IMR-90 (cell line): ENCODE measurements at places on chromosomes 1 and 21. TPM values are rescaled to one million over a fixed set of nuclear protein-coding genes. Genes with fewer than 3 reads are reported as not detected.

GRCh38 chr1:156390469-156391365, 21.7 kb downstream of the RHBG start:
- no peak for DNase-seq

DNA sequence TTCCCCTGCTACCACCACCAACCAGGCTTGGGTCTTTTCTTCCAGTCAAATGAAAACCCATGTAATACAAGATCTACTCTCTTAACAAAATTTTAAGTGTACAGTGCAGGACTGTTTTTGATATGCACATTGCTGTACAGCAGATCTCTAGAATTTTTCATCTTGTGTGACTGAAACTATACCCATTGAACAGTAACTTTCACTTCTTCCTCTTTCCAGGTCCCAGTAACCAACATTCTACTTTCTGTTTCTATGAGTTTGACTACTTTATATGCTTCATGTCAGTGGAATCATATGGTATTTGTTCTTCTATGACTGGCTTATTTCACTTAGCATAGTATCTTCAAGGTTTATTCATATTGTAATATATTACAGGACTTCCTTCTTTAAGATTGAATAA, 45.3 kb upstream of the PLPPR4 start:
- no peak for DNase-seq

DNA sequence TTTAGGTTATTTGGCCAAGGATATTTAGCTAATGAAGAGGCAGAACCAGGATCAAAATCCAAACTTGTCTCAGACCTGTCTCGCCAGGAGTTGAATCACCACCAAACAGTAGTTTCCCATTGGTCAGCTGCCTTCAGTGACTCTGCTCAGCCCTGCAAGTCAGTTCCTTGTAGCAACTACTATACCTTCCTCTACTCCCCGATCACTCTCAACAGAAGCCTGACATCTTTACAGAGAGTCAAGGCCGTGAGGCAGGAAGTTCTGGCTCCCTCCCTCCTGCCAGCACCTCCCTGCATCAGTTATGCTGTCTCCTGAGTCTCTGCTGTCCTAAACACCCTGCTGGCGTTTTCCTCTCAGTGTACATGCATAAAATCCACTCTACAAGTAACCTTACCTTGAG, 13.2 kb downstream of the PSMD4 start:
- peak; percentile 13 for DNase-seq

SELP gene
- total RNA-seq, result not detected in 2 replicates

UTS2 gene
- not detected in 2 replicates for total RNA-seq

OR2T33 gene
- not detected in 2 replicates for total RNA-seq

SSX2IP gene
- 13.4 and 22.8 TPM in 2 replicates for total RNA-seq

TMPRSS3 gene
- not detected in 2 replicates for total RNA-seq

- no peak for DNase-seq
Observed at GRCh38 chr1:205521686-205522085, 17.2 kb downstream of the CDK18 start.

GRCh38 chr1:230120921-230121381, 53.9 kb downstream of the GALNT2 start:
- no peak for DNase-seq

- peak; percentile 60 for DNase-seq
Observed at GRCh38 chr1:223683586-223684487, 18.3 kb upstream of the CAPN8 start.

NUF2 gene
- 18.5 and 23.6 TPM in 2 replicates for total RNA-seq

GRCh38 chr1:48652334-48652733, 124.4 kb downstream of the BEND5 start:
- no peak for DNase-seq

GRCh38 chr1:187999973-188000372, 1171.2 kb downstream of the PLA2G4A start:
- DNase-seq, result peak; percentile 17

GRCh38 chr21:29121759-29122158, 8.7 kb upstream of the MAP3K7CL start:
- DNase-seq, result no peak

GRCh38 chr1:47582891-47583608, 145.2 kb downstream of the FOXD2 start:
- no peak for DNase-seq

- no peak for DNase-seq
Observed at GRCh38 chr1:228074954-228075730, 7.4 kb upstream of the ARF1 start.

PGLYRP3 gene
- not detected in 2 replicates for total RNA-seq

GRCh38 chr21:26833011-26833410, 12.2 kb downstream of the ADAMTS1 start:
- DNase-seq, result no peak

DNA sequence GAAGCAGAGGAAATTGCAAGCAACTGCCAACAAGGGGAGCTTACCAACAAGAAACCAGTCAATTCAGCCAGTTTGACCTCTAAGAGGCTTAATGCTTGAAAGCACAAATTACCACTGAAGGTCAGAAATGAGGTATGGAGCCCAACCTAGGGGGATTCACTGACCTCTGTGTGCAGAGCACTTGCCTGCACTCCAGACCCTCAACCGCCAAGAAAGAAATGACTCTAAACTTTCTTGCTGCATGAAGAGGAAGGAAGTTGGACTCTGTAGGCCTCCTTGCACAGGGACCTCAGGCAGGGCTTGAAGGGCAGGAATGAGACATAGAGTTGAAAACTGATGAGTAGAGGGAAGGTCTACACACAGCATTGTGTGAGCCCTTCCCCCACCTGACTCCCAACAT, 10.0 kb downstream of the ARMH1 start:
- no peak for DNase-seq

DNA sequence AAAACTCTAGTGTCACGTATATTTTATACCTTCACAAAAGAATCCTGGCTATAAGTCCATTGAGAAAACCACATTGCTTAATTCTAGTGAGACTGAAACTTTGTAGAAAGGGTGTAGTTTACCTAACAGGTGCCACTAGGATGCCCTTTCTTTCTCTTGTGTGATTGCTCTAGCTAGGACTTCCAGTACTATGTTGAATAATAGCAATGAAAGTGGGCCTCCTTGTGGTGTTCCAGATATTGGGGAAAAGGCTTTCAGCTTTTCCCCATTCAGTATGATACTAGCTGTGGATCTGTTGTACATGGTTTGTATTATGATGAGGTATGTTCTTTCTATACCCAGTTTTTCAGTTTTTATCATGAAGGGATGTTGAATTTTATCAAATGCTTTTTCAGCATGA, 39.7 kb upstream of the CHODL start:
- DNase-seq, result no peak

DNA sequence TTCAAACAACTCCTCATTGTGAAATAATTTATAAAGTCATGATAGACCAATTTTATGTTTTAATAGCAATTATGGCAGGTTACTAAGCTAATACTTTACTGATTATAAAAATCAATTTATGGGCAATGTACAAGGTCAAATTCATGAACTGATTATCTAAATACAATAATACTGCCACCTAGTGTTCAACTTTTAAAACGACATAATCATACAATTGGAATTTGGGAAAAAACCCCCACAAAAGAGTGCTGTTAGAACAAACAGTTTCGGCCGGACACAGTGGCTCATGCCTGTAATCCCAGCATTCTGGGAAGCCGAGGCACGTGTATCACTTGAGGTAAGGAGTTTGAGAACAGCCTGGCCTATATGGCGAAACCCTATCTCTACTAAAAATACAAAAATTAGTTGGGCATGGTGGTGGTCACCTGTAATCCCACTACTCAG, 14.0 kb downstream of the GTF2B start:
- DNase-seq, result peak; percentile 61

GRCh38 chr1:172356620-172357019, 63.9 kb upstream of the C1orf105 start:
- DNase-seq, result peak; percentile 92

LCE2B gene
- not detected in 2 replicates for total RNA-seq

TTC13 gene
- 8.9 and 9.1 TPM in 2 replicates for total RNA-seq

DDR2 gene
- 194 and 245 TPM in 2 replicates for total RNA-seq

DNA sequence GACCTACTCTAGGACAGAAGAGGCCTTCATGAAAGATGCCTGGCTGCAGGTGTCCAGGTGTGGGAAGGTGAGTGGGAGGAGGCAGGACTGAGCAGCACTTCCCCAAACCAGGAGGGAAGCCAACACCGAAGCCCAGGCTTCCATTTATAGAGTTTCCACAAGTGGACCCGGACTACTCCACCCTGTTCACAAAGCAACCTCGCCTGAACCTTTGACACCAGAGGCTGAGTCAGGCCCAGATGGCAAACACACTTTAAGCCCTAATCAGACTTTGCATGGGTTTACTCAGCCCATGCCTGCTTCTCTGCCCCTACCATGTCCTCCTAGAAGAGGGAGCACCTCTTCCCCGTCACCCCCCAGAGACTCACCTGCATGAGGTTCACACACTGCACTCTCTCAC, 14.0 kb downstream of the PRR9 start:
- DNase-seq, result no peak

DNA sequence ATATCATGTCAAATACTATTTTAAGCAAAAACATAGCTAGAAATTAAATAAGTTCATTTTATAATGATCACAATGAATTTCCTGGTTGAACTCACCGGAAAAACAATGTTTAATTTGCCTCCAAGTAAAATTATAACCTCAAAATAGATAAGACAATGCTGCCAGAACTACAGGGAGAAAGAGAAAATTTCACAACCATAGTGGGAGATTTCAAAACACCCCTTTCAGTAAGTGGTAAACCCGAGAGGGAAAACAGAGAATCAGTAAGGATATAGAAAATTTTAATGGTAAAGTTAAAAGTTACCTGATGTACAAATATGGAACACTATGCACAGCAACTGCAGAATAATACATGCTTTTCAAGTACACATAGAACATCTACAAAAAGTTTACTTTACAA, 43.2 kb upstream of the PLA2G4A start:
- no peak for DNase-seq

DNA sequence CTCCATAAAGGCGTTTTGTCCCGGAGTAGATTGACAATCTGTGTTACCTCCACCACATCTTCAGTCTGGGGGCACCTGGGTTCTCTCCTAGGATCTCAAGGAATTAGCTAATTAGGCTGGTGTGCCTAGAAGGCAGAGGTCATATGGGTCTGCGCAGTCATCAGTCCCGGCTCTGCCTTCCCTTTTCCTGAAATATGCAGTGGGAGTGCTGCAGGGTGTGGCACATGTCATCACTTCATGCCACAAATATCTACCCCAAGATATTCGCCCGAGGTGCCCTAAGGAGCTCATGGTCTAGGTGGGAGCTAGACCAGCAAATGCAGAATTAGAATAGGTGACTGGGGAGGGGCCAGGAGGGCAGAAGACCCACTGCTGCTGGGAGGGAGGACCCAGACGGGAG, 42.9 kb downstream of the ACTL8 start:
- DNase-seq, result no peak

GRCh38 chr1:167650269-167651160, 20.5 kb downstream of the RCSD1 start:
- no peak for DNase-seq

- DNase-seq, result peak; percentile 75
Observed at GRCh38 chr1:186152620-186153239, 222.3 kb downstream of the TPR start.

GRCh38 chr1:64598100-64598571, 128.2 kb downstream of the CACHD1 start:
- peak; percentile 73 for DNase-seq

DNA sequence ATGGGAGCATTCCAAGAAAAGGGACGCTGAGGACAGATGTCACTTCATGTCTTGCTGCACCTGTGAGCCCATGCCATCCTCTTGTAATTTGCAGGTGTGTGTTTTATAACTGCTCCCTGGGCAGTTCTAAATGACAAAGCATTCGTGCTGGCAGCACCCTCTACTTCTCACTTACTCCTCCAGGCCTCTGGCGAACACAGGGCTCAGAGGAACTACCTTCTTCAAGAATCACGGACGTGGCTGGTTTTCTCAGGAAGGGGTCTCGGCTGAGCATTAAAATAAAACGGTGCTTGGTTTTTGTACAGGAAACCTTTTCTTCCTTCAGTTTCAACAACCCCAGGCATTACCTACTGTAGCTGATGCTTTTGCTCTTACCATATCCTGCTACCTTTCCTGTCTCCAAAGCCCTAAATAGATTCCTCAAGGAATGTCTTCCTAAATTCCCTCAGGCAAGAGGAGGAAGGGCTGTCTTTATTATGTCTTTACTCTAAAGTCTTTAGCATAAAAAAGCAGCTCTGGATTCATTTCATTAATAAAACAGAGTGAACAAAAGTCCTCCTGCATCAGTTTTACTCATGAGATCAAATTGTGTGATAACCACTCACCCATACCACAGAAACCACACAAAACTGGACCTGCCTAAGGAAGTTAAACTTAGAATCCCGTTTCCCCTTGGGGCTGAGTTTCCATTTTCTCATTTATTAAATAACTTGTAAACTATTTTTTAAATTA, 79.0 kb upstream of the MAP10 start:
- peak; percentile 31 for DNase-seq

GRCh38 chr1:93829061-93829460, 49.9 kb downstream of the DNTTIP2 start:
- no peak for DNase-seq

DNA sequence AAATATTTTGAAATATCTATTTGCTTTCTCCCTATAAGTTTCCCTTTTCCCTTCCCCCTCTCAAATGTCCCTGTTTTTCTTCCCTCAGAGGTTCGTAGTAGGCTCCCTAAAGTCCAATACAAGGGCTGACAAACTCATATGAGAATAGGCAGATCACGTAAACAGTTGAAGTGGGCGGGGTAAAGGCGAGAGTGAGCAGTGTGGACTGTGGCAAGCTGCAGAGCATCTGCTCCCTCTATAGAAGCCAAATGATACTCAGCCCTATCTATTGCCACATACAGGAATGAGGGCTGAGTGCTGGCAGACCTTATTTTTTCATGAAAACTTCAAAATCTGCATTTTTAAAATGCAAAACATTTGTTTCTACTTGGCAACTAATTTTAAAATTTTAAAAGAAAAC, 26.3 kb downstream of the PRDX6 start:
- peak; percentile 64 for DNase-seq

CACNA1S gene
- total RNA-seq, result not detected in 2 replicates

DNA sequence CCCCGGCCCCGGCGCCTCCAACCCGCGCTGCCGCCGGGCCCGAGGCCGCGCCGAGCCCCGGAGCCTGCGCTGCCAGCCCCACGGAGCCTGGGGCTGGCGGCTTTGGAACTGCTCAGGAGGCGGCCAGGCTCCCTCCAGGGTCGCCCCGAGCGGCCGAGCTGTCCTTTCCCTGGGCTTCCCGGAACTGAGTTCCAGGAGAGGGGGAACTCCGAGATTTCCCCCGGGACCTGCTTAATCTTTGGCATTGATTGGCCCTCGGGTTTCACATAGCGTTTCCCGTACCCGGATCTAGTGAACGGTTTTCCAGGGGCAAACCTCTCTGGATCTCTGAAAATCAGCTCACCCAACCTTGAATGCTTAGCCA, 504 bp downstream of the H6PD start:
- DNase-seq, result peak; percentile 62

DNA sequence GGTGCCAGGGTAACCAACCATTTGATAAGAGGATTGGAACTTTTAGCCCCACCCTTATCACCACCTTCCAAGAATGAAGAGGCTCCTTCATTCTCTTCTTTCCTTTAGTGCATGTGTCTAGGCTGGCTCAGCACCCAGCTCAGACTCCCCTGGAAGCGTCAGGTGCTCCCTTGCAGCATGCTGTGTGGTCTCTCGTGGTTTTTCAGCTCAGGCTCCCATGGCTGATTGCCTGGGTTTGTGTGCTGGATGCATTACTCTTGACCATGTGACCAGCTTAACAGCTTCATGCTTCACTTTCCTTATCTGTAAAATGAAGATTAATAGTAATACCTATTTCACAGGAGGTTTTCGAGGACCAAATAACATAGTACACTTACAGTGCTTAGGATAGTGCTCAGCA, 198.4 kb downstream of the HHAT start:
- peak; percentile 16 for DNase-seq
